ENCODE measurements at places on chromosomes 13 and 19.

- no peak for DNase-seq
Measured at GRCh38 chr19:11337080-11337479, 2.4 kb downstream of the RAB3D start.

GRCh38 chr19:35027851-35028599 is 2.2 kb upstream of the SCN1B start:
- no peak for DNase-seq

GRCh38 chr19:30020189-30020588 is 78.2 kb downstream of the URI1 start:
- DNase-seq: no peak

DNA sequence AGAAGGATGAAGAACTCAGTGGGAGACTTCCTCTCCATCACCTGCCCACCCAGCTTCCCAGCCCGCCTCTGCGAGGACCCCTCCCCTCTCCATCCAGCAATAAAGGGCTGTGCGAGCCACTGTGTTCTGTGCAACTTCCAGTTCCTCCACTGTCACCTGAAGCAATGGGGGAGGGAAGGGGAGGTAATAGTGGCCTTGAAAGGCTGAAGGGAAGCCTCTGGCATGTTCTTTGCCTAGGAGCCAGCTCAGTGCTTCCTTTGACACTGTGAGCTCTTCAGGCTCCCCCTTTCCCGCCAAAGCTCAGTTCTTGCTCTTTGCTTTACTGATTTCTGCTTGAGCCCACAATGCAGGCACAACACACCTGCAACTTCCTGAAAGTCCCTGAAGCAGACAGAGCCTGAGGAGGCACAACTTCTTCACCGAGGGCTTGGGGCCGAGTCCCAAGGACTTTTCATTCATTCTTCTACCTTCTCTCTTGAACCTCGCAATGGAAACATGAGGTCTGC is 73.2 kb upstream of the DOCK9 start:
- DNase-seq: no peak

DNA sequence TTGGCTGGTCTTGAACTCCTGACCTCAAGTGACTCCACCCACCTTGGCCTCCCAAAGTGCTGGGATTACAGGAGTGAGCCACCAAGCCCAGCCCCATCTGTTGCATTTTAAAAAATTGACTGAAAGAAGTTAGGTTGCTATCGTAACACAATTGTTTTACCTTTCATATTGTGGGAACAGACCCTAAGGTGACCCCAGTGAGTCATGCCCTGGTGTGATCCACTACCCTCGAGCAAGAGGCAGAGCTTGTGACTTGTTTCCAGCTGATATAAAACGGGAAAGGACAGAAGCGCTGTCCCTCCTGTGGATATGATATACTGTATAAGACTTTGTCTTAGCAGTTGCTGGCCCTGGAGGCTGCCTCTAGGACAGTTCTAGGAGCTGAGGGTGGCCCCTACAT is 308.6 kb downstream of the HS6ST3 start:
- DNase-seq: no peak

DNA sequence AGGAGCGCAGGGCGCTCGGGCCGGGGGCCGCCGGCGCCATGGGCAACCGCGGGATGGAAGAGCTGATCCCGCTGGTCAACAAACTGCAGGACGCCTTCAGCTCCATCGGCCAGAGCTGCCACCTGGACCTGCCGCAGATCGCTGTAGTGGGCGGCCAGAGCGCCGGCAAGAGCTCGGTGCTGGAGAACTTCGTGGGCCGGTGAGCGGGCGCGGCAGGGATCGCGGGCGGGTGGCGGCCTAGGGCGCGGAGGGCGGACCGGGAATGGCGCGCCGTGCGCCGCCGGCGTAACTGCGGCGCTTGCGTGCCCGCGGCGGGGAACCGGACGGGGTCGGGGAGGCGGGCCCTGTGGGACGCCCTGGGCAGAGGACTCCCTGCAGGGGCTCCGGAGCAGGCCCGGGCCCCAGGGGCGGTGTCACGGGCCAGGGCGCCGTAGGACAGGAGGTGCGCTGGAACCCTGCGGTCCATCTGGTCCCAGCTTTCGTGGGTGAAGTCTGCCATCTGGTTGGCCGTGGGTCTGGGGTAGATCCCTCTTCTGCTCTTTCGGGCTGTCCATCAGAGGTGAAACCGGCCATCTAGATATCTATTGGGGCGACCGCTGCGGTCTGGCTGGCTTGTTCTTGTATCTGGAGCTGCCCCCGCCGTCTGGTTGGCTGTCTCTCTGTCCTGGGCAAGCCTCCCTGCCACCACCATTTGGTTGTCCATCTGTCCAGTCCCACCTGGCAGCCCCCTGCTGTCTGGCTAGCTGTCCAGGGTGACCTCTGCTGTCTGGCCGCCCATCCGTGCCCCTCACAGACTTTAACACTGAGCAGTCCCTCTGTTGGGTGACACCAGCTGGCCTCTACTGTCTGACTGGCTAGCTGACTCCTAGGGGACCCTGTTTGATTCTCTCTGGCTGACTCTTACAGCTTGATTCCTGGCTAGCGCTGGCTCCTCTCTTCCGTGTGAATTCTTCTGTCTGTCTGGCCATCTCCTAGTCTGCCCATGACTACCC is 622 bp downstream of the DNM2 start:
- peak; percentile 38 for DNase-seq

DNA sequence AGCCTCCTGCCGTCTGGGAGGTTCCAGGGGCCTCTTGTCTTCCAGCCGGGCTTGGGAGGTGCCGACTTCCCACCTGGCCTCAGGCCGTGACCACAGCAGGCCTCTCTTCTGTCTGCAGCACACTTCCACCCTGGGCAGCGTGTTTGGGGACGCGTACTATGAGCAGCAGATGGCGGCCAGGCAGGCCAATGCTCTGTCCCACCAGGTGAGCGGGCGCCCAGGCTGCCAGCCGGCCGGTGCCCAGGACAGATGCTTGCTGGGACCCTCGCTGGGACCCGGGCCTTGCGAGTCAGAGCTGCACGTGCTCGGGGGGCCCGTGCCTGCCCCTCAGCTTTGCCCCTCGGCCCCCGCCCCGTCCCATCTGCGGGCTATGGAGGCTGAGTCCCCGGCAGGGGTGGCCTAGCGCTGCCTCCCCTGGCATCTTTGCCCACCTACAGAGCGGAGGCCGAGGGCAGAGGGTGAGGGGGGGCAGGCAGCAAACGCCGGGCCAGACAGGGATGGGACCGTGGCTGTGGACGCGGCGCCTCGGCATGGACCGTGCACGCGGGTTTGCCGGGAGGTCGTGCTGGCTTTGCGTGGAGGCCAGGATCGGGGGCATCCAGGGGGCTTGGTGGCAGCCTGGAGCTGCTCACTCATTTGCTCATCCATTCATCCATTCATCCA is 16.2 kb downstream of the COMP start:
- no peak for DNase-seq

GRCh38 chr19:18386543-18387271 is 749 bp downstream of the GDF15 start:
- no peak for DNase-seq

GRCh38 chr13:27504868-27505194 is 54.5 kb upstream of the MTIF3 start:
- no peak for DNase-seq

DNA sequence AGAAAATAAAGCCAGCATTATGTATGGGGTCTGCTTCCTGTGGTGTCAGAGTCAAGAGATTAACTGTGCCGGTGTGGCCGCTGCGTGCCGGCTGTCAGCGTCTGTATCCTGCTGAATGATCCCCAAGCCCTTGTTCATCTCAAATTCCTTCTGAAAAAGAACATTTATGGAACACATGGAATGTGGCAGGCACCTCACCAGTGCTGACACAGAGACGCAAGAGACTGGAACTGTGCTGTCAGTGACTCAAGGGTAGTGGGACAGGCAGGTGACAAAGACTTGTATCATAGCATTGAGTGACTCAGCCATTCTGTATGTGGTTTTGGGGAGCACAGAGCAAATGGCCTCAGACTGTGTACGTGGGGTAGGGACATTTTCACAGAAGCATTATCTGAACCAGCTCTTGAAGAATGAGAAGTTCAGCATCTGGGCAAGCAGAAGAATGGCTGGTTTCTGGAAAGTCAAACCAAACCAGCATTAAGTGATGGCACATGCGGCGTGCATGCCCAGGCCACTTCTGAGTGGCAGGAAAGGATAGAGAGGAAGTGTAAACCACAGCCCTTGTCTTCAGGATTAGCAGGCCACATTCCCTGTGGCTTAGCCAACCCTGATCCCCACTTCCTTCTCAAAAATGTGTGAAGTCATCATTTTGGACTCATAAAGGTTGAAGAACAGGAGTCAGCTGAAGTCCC is 54.0 kb upstream of the IRS2 start:
- DNase-seq: no peak

DNA sequence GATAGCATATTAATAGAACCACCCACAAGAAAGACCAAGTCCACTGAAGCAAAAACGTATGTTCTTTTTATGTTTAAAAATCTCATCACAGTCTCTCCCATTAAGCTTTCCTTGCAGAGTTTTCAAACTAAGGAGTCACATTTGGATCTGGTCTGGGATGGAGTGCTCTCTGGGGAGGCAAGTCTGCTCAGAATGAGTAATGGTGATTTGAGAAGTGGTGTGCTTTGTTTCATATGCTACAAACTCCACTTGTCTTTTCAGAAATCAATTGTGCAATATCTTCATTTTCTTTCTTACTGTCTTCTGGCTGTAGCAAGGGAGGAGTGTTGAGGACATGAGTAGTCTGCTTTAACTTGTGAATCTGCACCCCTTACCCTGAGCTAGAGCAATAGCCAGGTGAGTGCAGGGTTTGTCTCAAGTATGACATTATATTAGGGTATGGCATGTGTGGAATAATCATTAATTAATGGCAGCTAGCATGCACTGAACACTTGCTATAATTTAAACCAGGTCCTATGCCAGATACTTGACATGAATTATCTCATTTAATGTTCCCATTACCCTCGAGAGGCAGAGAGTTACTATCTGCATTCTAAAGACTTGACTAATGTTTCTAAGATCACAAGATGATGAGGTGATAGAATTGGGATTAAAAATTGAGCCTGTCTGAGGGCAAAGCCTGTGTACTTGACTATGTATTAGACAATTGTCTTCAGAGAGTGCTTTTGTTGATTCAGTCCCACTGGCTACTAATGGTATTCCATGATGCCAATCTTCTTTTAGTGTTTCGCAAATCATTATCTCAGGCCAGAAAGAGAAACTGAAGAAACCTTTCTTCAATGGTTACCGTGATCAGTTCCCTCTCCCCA is 171.8 kb downstream of the GPC6 start:
- DNase-seq: no peak

DNA sequence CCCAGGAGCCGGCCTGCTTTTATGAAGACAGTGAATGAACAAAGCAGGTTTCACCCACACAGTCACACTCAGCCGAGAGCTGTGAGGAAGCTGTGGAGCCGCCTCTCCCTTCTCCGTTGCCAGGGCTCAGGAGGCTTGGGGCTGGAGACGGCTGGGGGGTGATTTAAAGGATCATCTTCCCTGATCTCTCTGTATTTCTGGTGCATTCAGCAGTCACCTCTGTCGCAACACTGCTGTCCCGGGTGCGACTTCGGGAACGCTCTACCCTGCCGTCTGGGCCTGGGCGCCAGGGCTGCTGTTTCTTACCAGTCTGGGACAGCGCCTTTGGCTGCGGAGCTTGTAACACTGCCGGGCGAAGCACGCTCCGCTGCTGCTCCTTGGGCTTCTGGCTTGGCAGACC is 18.1 kb downstream of the CAPS start:
- DNase-seq: no peak

GRCh38 chr13:43285933-43286597 is 262.7 kb downstream of the DNAJC15 start:
- DNase-seq: no peak

DNA sequence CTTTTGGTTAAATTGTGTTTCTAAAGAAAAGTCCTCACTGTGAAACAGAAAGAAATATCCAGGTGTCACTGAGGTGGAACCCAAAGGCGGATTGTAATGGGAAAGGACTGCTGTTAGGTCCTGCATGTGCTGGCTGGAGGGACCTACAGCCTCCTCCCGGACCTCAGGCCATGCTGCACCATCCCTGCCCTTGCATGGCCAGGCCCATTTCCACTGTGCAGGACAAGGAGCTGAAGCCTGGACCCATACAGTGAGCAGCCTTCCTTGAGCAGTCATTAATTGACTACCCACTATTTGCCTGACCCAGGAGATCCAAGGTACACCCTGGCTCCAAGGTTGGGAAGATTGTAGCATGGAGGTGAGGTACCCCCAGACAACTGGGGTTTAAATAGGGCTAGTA is 17.6 kb downstream of the VSTM2B start:
- no peak for DNase-seq

DNA sequence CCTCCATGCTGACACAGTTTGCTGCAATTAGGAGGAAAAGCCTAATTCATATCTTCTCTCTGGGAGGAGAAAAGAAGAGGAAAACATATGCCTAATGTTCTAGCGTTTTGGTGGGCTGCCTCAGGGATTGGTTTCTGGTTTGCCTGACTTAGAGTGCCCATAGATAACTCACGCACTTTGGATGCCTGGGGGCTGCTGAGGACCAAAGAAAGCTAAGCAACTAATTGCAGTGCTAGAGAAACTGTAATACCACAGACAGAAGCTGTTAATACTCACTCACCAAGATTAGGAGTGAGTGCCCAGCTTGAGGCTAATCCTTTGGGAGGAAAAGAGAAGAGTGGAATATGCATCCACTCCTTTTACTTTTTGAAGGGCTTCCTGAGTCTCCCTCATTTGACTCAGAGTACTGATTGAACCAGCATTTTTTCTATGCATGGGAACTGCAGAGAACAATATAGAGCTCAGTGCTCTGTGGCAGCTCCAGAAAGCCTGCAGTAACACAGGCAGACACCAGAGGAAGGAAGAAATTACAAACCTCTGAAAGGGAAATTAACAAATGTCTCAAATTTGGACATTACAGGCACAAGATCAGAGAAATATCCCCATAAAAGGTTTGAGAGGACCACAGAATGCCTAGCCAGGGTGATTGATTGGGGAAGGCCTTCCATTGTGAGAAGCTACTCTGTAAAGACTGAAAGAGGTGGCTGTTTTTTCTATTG is 666.4 kb downstream of the OLFM4 start:
- DNase-seq: no peak

DNA sequence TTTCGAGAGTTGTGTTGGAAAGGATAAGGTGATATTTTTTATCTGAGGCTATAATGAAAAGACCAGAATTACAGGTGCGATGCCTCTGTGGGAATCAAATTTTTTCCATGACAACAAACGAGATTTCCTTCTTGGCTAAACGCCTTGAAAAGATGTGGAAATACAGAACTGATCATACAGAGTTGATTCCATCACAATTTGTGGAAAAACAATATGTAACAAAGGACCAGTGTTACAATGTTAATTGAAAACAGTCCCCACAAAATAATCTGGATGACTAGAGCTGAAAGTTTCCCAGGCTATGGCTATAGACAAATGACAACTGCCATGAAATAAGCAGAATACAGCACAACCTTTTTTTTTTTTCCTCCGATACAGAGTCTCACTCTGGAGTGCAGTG is 628.9 kb downstream of the DIAPH3 start:
- DNase-seq: no peak
